ENCODE measurements at places on chromosomes 11 and 22.

GRCh38 chr11:110095554-110095953 is 2.4 kb downstream of the ZC3H12C start:
- DNase-seq: no peak

- no peak for DNase-seq
Measured at GRCh38 chr11:104549019-104549418, 349.2 kb downstream of the CASP12 start.

DNA sequence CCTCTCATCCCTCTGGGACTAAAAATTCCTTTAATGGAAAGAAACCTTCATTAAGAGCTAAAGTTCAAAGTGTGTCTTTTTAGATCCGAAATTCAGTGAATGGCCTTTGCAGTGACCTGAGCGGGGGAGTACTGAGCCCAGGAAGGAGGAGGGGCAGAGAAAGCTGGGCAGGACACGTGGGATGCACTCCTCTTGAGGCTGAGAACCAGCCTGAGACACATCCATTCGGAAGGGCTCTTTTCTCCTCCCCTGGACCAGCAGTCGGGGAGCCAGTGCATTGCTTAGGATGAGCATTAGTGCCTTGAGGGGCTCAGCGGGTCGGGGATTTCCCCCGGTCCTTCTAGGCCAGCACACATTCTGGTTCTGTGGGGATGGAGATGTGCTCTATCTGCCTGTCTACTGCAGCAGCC is 258.9 kb upstream of the B3GAT1 start:
- DNase-seq: no peak

- no peak for DNase-seq
Measured at GRCh38 chr22:26842103-26842502, 184.7 kb downstream of the MIAT start.

DNA sequence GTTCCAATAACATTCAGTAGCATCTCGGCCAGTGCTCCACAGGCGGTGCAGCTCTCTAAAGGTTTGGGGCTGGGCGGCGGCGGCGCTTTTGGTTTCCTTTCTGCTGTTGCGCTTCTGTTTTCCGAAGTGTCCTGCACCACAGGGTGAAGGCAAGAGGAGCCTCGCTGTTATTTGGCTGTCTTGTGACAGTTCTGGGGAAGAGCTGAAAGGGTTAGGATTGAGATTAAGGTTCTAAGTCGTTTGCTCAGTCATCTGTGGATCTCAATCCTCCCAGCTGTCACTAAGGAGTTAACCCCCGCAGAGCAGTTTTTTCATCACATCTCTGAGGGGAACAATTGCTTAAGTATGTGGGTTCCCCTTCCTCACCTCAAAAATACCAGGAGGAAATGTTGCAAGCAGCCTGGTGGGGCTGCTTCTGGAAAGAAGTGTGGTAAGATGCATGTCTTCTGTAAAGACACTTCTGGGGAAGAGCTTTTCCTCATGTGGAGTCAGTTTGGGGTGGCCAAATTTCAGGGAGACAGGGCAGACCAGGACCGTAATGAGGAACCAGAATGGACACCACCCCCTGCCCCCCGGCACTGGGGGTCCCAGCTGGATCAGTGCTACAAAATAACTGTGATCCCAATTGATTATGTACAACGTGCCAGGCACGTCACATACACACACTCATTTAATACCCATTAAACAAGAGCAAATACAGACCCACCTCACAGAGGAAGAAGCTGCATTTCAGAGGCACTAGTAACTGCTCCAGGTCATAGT is 14.2 kb downstream of the TMEM121B start:
- no peak for DNase-seq

GRCh38 chr11:68270196-68271022 is 1.4 kb downstream of the C11orf24 start:
- no peak for DNase-seq

DNA sequence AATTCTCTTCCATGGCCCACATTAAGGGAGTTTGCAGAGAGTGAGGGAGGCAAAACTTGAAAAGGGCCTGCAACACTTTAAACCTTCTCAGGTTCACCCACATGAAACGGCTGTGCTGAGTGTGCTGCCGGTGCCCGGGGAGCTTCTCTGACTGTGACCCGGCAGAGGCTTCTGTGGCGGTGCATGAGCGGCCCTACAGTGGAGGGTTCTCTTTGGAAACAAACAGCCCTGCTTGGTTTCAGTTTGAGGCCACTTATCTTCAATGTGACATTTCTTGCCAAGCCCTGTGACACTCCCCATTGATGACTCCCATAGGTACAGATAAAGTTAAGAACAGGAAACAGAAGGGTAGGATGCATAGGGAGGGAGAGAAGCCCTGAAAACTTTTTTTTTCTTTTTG is 31.8 kb downstream of the FAM118A start:
- no peak for DNase-seq

DNA sequence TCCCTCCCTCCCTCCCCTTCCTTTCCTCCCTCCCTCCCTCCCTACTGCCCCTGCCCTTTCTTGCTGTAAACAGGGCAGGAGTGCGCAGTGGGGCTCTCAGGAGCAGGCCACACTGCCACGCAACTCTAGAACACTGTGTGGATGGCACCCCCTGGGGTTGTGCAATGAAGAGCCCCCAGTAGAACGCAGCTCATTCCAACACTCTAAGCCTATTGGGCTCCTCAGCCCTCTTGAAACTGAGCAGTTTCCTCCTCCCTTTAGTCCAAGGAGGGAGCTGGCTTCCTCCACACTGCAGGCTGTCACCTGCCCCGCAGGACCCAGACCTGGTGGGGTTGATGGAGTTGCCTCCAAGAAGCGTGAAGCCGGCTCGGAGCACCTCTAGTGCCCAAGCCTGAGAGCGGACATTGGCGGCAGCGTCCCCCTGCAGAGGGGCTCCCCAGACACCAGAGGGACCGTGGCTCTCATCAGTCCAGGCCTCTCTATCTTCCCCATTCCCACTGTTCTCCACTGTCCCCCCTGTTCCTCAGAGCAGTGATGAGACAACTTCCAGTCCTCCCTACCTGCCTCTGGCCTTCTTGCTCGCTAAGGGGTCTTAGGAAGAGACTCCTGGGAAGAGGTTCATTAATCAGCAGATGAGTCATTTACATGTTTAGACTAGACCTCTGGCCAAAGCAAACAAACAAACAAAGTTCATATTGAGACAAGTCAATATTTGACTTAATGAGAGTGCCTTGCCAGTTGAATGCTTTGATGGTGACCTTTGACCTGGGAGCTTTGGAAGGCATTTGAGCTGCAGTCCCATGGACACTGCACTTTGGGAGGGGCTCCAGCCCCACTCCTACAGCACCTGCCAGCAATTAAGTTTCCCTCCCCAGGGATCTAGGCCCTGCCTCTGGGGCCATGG is 64.0 kb downstream of the RPUSD4 start:
- DNase-seq: no peak

- no peak for DNase-seq
Measured at GRCh38 chr11:69524991-69525411, 43.5 kb downstream of the LINC01488 start.

DNA sequence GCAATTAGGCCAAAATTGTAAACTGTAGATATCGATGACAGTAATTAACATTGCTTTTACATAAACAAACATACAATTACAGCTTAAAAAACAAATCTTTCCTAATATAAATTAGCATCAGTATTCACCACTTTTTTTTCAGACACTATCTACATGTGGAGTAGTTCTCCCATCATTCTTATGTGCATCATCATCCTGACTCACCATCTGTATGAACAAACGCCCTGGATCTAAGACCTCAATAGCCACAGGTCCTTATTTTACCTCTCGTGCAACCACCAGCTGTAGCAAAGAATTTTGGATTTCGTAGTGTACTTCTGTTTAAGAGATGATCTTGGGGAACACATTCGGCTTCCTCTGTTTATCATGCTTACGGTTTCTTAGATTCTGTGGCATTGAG is 551.9 kb upstream of the KIRREL3 start:
- DNase-seq: no peak

- no peak for DNase-seq
Measured at GRCh38 chr11:69352715-69353319, 58.9 kb downstream of the MYEOV start.

DNA sequence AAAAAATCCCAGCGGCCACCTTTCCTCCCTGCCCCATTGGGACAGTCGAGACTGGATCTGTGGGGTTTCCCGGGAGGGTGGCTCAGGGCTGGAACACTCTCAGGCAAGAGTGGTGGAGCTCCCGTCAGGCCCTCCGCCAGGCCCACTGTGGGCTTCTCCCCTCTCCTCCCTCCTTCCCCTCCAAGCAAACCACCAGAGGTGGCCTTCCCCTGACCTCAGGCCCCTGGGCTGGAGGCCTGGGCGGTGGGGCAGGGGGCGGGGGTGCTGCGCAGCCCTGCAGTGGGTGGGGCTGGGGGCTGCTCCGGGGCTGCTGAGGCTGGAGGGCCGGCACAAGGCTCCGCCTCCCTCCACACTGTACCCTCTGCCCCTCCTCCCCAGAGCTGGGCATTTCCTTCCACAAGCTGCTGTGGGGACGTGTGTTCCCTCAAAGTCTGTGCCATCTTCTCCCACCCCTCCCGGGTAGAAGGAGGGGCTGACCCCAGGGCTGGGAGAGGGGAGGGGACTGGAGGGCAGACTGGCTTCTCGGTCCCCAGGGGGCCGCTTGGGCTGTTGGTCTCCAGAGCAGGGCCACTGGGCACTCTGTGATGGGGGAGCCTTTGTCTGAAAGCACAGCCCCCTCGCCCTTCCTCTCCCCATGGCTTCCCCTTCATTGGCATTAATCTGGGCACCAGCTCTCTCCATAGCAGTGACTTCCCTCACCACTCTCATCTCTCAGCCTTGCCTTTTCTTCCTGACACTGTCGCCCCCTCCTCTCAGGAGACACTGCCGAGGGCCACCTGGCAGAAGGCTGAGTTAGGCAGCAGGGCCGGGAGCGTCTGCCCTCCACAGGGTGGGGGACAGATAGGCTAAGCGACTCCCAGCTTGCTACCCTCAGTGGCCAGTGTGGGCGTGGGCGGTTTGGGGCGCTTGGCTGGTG is 7.1 kb downstream of the RCOR2 start:
- no peak for DNase-seq

DNA sequence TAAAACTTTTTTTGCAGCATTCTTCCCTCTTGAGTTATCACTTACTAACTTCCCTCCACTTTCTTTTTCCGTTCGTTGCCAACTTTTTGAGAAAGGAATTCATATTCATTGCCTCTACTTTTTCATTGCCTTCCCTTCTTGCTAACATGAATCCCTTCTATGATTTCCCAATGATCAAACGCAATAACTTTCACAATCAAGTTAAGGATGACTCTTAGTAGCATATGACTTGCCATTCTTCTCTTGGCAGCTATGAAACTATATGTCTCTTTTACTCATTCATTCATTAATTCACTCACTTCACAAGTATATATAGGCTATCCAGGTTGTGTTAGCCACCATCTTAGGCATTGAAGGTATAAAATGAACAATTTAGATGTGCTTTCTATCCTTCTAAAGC is 16.6 kb upstream of the ARHGAP20 start:
- DNase-seq: no peak

- no peak for DNase-seq
Measured at GRCh38 chr22:20203552-20204201, 52.8 kb upstream of the CCDC188 start.

- DNase-seq: no peak
Measured at GRCh38 chr22:50206599-50206998, 5.8 kb downstream of the SELENOO start.

DNA sequence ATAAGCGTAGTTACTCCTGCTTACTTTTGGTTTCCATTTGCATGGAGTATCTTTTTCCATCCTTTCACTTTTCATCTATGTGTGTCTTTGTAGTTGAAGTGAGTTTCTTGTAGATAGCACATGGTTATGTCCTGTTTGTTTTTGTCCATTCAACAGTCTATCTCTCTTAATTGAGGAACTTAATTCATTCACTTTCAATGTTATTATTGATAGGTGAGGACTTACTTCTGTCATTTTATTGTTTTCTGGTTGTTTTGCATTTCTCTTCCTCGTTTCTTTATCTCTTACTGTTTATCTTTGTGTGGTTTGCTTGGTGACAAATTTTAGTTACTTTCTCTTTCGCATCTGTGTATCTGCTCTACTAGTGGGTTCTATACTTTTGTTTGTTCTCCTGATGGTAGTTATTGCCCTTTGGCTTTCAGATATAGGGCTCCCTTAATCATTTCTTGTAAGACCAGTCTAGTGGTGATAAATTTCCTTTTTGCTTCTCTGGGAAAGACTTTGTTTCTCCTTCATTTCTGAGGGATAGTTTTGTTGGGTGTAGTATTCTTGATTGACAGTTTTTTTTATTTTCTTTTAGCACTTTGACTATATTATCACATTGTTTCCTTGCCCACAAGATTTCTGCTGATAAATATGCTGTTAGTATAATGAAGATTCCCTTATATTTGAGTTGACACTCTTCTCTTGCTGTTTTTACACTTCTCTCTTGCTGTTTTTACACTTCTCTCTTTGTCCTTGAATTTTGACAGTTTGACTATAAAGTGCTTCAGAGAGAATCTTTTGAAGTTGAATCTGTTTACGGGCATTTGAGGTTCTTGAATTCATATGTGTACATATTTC is 9.0 kb upstream of the RAG1 start:
- no peak for DNase-seq

GRCh38 chr11:10900681-10901415 is 43.0 kb upstream of the ZBED5 start:
- DNase-seq: no peak

Data from stimulated activated CD8-positive, alpha-beta memory T cell treated with anti-CD3 and anti-CD28 coated beads, Interleukin-4, amount 100 ng/mL, for 1 hour (primary cell).